ENCODE measurements at places on chromosomes 2 and 18. TPM values are rescaled to one million over a fixed set of nuclear protein-coding genes. Genes with fewer than 3 reads are reported as not detected.
A peak's percentile ranks its signal among the peaks of the same experiment; 100 is the strongest.

- no peaks in the 10 kb centered on the region for H3K36me3 ChIP-seq
- no peaks in the 10 kb centered on the region for H3K27me3 ChIP-seq
- no peak for DNase-seq
- no peak overlapping the region for H3K27ac ChIP-seq
- no peak overlapping the region for H3K4me3 ChIP-seq
Measured at GRCh38 chr18:70448588-70448987, 159.7 kb downstream of the SOCS6 start.

- no peak overlapping the region for H3K4me3 ChIP-seq
- peaks cover 6% of the 10 kb centered on the region for H3K27me3 ChIP-seq
- H3K27ac ChIP-seq = no peak overlapping the region
- no peaks in the 10 kb centered on the region for H3K4me1 ChIP-seq
Measured at GRCh38 chr2:236633219-236633570, 63.6 kb downstream of the ACKR3 start.

HOXD9 gene
- 63.0 TPM for total RNA-seq

- no peak for DNase-seq
- no peaks in the 10 kb centered on the region for H3K27me3 ChIP-seq
- no peaks in the 10 kb centered on the region for H3K36me3 ChIP-seq
Measured at GRCh38 chr18:12011957-12012549, 30.7 kb downstream of the IMPA2 start.

FBXO48 gene
- 2.0 TPM for total RNA-seq

DNA sequence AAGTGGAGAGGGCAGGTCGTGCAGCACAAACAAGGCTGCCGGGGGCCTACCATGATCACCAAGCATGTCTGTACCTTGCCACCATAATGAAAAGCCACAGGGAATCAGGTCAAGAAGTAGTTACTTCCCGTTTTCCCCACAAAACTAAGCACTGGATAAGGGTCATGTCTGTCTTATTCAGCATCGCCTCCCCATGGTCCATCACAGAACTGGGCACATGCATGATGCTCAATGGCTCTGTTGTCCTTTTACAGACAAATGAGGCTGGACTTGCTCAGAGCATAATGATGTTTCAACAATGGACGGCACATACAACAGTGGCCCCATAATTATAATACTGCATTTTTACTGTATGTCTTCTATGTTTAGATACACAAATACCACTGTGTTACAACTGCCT lies 27.5 kb downstream of the REEP1 start:
- no peaks in the 10 kb centered on the region for H3K4me1 ChIP-seq
- H3K27me3 ChIP-seq = no peaks in the 10 kb centered on the region
- no peak overlapping the region for H3K27ac ChIP-seq
- no peak for DNase-seq

DNA sequence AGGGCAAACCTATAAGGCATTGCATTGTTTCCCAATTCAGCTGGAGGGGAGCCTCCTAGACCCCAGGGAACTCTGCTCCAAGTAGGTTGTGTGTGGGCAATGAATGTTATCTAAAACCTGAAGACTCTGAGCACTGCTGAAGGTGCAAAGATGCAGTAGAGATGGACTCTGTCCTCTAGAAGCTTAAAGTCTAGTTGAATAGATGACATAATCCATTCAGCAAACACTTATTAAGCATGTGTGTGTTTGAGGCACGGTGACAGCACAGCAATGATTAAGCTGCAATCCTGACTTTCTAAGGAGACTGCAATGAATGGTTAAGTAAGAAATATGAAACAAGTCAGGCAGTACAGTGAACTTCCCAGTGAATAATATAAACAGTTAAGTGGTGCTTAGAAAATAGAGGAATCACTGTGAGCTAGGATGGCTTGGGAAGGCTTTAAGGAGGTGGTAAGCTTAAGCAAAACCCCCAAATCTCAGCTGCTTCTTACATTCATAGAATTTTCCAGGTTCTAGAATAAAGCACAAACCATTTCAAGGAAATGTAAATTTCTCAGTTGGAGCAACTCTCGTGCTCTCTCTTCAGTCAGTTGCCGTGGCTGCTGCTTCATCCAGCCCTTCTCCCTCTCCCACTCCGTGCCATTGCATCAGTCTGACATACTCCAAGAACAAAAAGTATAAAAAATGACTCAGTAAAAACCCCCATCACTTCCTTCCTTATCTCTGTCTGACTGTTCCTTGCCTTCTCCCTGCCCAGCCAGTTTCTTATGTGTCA lies 19.1 kb downstream of the MXD1 start:
- DNase-seq = no peak
- H3K4me1 ChIP-seq = no peaks in the 10 kb centered on the region
- H3K27ac ChIP-seq = no peak overlapping the region
- no peaks in the 10 kb centered on the region for H3K27me3 ChIP-seq
- H3K4me3 ChIP-seq = no peak overlapping the region

DNA sequence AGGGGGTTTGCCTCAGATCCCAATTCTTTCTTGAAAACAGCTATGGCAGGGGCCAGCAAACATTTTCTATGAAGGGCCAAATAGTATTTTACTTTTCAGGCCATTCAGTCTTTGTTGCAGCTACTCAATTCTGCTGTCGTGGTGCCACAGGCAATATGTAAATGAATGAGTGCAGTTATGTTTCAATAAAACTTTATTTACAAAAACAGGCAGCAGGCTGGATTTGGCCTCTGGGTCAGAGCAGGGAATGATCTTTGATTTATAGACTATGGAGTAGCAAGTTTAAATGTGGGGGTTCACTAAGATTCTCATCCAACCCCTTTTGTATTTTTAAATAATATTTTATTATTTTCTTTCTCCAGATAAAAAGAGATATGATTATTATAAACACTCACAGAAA lies 72.4 kb downstream of the IRS1 start:
- H3K4me3 ChIP-seq = no peak overlapping the region
- H3K27me3 ChIP-seq = no peaks in the 10 kb centered on the region
- no peak overlapping the region for H3K27ac ChIP-seq
- DNase-seq = no peak
- no peaks in the 10 kb centered on the region for H3K36me3 ChIP-seq

GRCh38 chr18:79447703-79448367 lies 52.1 kb downstream of the NFATC1 start:
- no peak for DNase-seq
- no peak overlapping the region for H3K4me3 ChIP-seq
- H3K36me3 ChIP-seq = no peaks in the 10 kb centered on the region
- H3K27ac ChIP-seq = no peak overlapping the region
- no peaks in the 10 kb centered on the region for H3K4me1 ChIP-seq

DNA sequence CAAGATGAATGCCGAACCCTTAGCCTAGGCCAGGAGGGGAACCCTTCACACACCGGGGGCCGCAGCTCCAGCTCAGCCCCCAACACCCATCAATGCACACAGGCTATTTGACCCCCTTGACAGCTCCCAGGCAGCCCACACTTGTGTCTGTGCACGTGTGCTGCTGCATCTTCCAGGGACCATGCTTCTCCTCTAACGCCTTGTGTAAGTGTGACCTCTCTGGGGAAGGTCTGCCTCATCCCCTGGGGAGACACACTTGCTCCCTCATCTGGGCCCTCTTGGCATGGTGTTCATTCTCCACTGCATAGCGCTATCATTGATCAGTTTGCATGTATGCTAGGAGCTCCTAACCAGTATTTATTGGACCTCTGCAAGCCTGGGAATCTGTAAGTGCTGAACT lies 120.0 kb upstream of the FHL2 start:
- no peaks in the 10 kb centered on the region for H3K36me3 ChIP-seq
- no peak overlapping the region for H3K4me3 ChIP-seq
- peaks cover 10% of the 10 kb centered on the region for H3K27me3 ChIP-seq
- no peak overlapping the region for H3K27ac ChIP-seq
- no peaks in the 10 kb centered on the region for H3K4me1 ChIP-seq
- DNase-seq = no peak

GRCh38 chr2:10584843-10585475 lies 104.8 kb downstream of the NOL10 start:
- no peak overlapping the region for H3K27ac ChIP-seq
- peaks cover 17% of the 10 kb centered on the region for H3K36me3 ChIP-seq
- H3K4me1 ChIP-seq = no peaks in the 10 kb centered on the region

ZNF396 gene
- 0.84 TPM for total RNA-seq

DNA sequence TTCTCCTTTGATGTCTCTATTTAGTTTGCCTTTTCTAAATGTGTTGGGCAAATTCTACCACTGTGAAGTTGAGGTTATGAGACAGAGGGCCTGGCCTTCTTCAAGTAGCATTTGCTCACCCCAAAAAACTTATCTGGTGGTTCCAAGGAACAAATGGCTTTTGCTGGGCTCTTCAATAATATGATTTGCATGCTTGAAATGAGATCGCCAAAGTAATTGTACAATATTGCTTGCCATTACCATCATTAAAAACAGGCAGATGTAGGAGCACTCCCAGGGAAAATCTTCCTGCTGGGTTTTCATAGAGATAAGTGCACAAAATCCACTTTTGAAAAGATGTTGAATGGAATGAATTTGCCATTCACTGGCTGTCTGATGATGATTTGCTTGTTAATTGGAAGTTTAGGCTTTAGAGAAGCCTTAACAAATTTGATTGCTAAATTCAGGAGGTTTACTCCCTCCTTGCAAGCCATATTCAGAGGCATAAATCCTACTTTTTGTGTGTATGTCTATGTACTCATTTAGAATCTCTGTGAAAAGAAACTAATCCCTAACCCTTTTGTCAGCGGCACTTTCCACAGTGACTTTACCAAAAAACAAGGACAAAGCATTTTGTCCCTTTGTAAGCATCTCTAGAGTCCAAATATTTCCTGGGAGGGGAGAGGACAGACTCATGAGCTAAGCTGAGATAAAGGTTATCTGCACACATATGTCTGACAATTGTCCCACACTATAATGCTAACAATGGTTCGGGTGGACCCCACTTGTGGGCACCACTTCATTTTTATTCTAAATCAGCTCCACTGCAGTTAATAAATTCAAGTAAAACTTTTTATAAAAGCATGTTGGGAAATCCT lies 240.8 kb upstream of the PIK3C3 start:
- no peak overlapping the region for H3K27ac ChIP-seq
- H3K4me3 ChIP-seq = no peak overlapping the region
- H3K4me1 ChIP-seq = no peaks in the 10 kb centered on the region
- no peaks in the 10 kb centered on the region for H3K36me3 ChIP-seq

DNA sequence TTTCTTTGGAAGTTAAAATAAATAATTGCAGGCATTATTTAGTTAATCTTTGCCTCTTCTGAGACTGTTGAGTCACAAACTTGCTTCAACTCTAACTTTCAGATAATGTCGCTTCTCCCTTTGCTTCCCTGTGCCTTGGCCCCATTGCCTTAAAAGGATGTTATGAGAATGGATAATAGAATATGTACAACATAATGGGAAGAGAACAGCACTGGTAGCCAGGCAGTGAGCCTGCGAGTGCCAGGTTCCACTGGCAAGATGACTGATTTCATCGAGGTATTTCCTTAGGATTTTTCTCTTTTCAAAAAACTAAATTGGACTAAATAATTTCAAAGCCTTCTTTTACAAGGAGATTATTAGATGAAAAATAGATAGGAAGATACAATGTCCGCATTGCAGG lies 420.9 kb downstream of the TGIF1 start:
- peak overlapping the region; percentile 88 for H3K27ac ChIP-seq
- no peaks in the 10 kb centered on the region for H3K27me3 ChIP-seq
- H3K4me3 ChIP-seq = peak overlapping the region; percentile 49
- no peaks in the 10 kb centered on the region for H3K36me3 ChIP-seq

DNA sequence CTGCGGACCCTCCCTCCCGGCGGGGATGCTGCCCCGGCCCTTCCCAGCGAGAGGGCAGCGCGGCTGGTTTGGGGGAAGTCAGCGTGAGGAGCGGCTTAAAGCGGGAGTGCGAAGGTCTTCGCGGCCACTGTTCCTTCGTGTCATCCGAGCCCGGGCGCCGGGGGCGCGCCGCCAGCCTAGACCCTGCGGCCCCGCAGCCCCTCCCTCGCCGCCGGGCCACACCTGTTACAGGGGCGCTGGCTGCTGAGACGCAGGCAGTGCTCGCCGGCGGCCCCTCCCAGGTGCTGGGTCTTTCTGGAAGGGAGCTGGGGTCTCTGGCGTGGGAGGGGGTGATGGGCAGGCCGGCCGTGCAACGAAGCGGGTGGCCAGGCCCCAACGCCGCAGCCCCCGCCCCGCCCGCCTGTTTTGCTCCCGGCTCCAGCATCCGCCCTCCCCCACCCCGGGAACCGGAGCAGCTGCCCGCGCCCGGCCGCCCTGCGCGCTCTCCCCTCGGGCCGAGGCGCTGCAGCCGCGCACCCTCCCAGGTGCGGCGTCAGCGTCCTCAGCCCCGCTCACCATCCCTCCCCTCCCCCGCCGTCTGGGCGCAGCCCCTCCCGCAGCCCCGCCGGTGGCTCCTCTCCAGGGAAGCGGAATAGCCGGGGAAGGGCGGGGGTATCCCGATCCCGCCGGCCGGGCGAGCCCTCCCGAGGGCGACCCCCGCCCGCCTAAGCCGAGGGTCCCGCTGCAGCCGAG lies 727 bp downstream of the KIF1A start:
- peaks cover 16% of the 10 kb centered on the region for H3K4me1 ChIP-seq
- no peaks in the 10 kb centered on the region for H3K36me3 ChIP-seq
- H3K4me3 ChIP-seq = peak overlapping the region; percentile 86
- peak overlapping the region; percentile 78 for H3K27ac ChIP-seq
- peaks cover 14% of the 10 kb centered on the region for H3K27me3 ChIP-seq
- DNase-seq = peak; percentile 23

Measured in A673 (cell line).